ENCODE measurements at places on chromosomes 5 and 9.

DNA sequence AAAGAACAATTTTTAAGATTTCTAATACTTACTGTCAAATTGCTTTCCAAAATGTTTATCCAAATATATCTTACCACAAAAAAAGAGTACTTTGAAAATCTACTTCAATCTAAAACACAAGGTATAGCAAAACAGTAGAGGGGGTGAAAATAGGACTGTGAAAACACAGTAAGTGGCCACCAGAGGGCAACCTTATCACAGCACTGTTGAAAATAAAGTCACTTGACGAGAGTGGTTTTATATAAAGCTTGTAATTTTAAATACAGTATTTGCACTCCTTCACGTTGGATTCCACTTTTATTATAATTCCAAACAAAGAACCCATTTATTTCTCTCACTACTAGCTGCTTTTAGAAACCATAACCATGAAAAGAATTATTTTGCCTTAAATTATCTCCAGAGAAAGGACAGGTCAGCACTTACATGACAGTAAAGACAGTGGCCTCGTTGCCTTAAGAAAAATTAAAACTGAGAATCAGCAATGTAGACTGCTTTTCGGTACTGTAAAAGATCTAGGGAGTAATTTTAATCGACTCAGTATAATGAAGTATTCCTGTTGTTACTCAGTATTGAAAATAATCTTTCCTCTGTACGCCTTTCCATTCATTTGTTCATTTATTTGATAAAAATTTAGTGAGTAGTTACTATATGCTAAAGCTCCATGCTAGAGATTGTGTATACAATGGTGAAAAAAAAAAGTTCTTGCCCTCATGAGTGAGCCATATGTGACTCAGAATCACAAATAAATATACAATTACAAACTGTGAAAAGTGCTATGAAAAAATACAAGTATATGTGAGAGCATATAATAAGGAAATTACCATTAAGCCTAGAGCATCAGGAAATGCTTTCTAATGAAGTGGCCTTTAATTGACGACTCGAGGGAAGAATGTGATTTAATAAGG is 40.0 kb upstream of the CDK5RAP2 start:
- peak; percentile 72 for DNase-seq

DNA sequence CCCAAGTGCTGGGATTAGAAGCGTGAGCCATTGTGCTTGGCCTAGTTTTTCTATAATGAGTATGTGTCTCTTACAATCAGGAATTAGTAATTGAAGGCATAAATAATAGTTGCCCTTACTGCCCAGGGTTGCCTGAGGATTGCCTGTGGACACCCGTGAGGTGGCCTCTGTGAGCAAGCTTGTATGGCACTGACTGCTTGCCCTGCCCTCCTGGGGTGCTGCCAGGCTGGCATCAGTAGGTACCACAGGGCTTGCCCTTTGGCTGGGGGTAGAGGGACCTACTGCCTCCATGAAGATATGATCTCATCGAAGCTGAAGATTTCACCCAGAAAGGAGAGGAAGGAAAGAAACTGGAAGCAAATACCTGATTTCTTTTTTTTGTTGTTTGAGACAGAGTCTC is 23.8 kb upstream of the PHF19 start:
- DNase-seq: no peak

DNA sequence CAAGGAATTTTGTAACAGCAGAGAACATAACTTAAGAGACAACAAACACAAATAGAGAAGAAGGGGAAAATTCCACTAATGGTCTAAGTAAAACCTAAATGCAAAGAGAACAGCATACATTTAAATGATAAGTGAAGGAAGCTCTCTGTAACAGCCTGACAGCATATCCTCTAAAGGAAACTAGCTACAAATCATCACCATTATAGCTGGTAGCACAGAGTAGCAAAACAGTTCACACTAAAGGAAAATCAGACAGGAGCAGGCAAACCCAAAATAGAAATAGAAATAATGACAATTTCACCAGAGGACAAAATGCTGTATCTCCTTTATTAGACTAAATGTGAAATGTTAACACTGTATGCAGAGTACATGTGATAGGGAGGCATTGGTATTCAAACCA is 532.8 kb downstream of the PTPRD start:
- DNase-seq: no peak

GRCh38 chr5:179585941-179586401 is 35.6 kb downstream of the RUFY1 start:
- DNase-seq: no peak

DNA sequence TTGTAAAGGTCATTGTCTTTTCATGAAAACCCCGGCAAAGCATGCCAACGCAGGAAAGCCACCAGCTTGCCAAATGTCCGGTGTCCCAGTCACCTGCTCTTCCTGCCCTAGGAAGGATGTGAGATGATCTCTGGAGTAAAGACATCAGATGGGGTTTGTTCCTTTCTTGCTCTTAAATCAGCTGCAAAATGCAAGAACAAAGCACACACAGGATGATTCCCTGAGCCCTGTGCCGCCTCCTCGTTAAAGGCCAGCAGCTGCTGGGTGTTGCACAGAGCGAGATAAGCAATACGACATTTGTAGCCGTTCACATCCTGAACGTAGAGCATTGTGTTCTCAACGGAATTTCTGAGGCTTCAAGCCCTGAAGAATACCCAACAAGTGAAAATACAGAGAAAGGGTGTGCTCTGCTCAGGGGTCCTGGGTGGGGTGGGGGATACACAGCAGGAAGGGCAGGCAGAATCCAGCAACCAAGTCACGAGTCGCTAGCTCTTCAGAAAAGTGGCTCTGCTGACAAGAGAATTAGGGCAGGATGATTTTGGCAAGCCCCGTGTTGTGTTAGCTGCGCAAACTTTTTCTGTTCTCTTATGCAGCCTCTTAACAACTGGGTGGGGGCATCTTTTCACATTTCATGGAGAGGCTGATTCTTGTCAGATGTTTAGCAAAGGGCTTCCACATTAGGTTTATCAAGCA is 229.2 kb upstream of the MAP3K1 start:
- no peak for DNase-seq

- no peak for DNase-seq
Observed at GRCh38 chr5:22465177-22465576, 388.0 kb downstream of the CDH12 start.

DNA sequence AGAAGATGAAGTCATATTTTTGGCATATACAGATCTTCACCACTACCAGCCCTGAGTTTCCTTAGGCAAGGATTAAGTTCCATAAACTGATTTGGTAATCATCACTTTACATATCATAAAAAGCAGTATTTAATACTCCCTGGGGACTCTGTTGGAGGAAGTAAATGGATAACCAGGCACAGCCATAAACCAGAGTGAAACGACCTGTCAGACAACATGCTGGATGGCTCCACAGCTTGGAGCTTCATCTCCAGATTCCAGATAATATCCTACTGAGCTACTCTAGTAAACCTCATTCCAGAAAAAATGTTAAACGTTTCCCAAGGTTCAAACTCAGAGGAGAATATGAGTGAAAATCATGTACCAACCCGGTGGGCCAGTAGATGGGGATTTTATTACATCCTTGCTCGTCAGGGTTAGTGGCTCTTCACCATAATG is 109.2 kb downstream of the BASP1 start:
- DNase-seq: no peak

DNA sequence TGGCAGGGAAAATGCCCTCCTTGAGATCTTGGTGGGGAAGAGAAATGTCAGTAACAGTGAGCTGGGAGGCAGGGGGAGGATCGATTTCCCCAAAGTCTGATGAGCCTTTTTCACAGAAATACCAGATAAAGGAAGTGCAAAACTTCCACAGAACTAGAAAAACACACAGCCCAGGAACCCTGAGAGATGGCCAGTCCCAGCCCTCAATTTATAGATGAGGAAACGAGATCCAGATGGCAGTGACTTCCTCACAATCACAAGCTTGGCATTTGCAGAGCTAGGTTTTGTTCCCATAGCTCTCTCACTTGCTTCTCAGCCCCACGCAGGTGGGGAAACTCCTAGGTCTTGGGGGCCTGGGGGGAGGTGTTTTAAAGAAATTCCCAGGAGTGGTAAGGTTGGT is 3.8 kb upstream of the GGTA1 start:
- no peak for DNase-seq

- no peak for DNase-seq
Observed at GRCh38 chr5:75922480-75922879, 160.7 kb upstream of the SV2C start.

Data from NCI-H1694 (cell line).